ENCODE measurements at places on chromosomes 16 and 17. TPM values are rescaled to one million over a fixed set of nuclear protein-coding genes. Genes with fewer than 3 reads are reported as not detected.

DNA sequence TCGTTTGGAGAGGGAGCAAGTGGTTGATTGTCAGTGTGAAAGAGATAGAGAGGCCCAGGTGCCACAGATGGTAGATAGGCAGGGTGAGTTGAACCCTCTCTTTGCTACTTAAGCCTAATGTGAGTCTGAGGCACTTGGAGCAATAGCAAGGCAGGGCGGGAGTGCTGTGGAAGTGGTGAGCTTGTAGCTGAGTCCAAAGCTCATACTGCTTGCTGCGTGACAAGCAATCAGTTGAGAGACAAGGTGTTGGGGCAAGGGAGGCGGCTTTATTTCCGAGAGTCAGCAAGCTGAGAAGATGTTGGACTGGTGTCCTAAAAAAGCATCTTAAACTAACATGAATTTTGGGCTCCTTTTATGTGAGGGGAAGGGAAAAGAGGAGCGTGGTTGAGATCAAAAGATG, 112.9 kb upstream of the ZKSCAN2 start:
- no peak for DNase-seq

DNA sequence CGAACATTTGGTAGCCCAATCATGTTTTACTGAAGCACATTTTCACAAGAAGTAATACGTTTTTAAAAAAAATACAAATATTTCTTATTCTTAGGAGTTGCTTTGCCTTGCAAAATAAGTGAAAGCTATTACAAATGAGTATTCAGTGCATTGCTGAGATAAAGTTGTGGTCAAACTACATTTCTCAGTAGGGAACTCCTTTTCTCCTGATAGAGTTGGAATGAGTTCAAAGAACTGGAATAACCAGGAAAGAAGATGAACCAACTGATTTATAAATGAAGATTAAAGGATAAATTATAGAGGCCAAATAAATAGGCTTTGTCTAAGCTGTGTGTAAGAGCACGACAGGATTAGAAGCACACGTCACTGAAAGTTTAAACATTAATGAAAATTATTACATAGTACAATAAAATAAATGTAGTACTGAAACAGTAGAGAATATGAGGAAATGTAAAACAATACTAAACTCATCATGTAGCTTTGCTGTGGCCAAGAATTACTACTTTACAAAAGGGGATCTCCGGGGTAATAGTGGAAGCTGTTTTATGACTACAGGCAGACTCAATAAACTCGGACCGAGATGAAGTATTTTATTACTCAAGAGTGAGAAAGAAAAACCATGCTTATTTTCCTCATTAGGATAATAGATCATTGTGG, 73.6 kb downstream of the KCNJ2 start:
- no peak for DNase-seq

DNA sequence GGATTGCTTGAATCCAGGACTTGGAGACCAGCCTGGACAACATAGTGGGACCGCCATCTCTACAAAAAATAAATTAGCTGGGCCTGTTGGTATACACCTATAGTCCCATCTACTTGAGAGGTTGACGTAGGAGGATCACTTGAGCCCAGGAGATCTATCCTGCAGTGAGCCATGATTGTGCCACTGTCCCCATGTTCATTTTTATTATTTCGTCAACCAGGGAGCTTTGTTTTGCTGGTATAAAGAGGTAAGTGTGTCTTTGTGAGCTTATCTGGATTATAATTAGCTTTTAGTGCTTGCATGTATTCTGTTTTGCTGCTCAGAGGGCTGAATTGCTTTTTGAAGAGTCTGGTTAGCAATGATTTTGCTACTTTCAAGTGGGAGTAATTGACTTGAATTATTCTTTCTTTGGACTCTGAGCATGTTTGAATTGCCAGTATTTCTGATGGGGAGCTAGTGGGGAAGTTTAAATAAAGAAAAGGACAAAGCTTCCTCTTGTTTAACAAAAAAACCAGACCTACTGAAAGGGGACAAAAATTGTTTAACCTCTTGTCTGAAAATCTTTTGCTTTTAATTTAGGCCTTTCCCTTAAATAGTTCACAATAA, 31.6 kb upstream of the BCAS3 start:
- no peak for DNase-seq

Gene SPN
- total RNA-seq, result 0.78 TPM

DNA sequence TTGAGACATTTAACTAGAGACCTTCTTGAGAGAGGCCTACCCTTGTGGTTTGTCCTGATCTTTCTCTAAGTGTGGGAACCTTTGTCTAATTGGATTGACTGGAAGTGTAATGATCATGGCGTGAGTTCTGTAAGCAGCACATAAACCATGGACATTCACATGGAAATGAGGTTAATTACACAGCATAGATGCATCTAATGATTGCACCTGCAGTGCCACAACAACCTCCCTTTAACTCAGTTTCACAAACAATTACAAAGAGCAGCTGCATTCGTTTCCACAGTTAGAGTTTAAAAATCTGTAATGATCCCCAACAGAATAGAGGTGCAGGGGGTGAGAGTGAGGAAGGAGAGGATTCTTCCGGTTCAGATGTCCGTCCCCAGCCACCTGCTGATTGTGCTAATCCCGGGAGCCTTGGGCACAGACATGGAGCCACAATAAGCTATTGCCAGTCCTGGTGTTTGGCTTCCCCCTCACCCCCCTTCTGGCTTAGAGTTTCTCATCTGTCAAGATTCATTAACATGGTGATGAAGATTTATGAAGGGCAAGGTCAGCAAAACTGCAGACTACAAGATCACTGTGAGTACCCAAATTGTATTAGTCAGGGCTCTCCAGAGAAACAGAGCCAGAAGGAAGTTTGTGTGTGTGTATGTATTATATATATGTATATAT, 659.2 kb upstream of the SOX9 start:
- no peak for DNase-seq
